ENCODE measurements at places on chromosomes 3 and 15. TPM values are rescaled to one million over a fixed set of nuclear protein-coding genes. Genes with fewer than 3 reads are reported as not detected.

The ARL14 gene
- total RNA-seq = not detected

The SLC41A3 gene
- 29.1 TPM for total RNA-seq

The ABHD17C gene
- 0.59 TPM for total RNA-seq

The GRK7 gene
- total RNA-seq = 0.22 TPM

The GPR27 gene
- total RNA-seq = 0.84 TPM

The HGD gene
- total RNA-seq = 2.9 TPM

The PPM1L gene
- total RNA-seq = 3.0 TPM

The SOX14 gene
- not detected for total RNA-seq

The CHL1 gene
- total RNA-seq = not detected

The GPR176 gene
- total RNA-seq = not detected

The CAMK2N2 gene
- not detected for total RNA-seq

The NEK10 gene
- 0.77 TPM for total RNA-seq

The SAMMSON gene
- total RNA-seq = not detected

The RASGRP1 gene
- total RNA-seq = 69.7 TPM

The TTLL13 gene
- total RNA-seq = 0.63 TPM

The CACNA2D3 gene
- total RNA-seq = not detected

The TMEM158 gene
- total RNA-seq = not detected

The UBE2E1 gene
- total RNA-seq = 49.8 TPM

The CATSPER2 gene
- total RNA-seq = 3.0 TPM

The ADGRG7 gene
- not detected for total RNA-seq

The AGBL1 gene
- not detected for total RNA-seq

The MELTF gene
- 1.2 TPM for total RNA-seq

Measured in CD4-positive, alpha-beta T cell (primary cell).